Activated T-helper 9 cell treated with anti-CD3 and anti-CD28 coated beads, Interleukin-2, amount 50 U/mL, for 16 hours (primary cell): ENCODE measurements at places on chromosomes 4 and X.

DNA sequence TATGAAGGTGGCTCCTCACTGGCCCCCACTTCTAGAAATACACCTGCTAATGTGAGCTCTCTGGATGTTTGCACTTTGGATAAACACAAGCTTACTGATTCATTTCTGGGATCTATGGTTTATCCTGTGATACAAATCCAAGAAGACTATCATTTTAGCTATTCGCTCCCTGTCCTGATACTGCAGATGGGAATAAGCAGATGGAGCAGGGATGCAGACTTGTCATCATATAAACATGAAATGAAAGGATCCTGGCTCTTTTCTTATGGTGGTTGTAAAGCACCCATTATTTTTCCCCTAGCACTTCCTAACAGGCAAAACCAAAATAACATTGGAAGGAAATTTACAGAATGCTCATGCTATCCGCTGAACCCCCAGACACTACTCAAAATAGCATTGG lies 162.9 kb upstream of the NOCT start:
- no peak for DNase-seq

- DNase-seq: no peak
Observed at GRCh38 chrX:148825696-148826095, 325.3 kb downstream of the AFF2 start.

- DNase-seq: no peak
Observed at GRCh38 chr4:154078504-154079350, 289.8 kb upstream of the SFRP2 start.

- DNase-seq: no peak
Observed at GRCh38 chrX:104668550-104668949, 102.6 kb downstream of the IL1RAPL2 start.

GRCh38 chr4:91448668-91449330 lies 855.0 kb upstream of the GRID2 start:
- no peak for DNase-seq

GRCh38 chrX:105753411-105753810 lies 68.9 kb upstream of the NRK start:
- no peak for DNase-seq

GRCh38 chr4:72073816-72074215 lies 42.0 kb downstream of the NPFFR2 start:
- DNase-seq: no peak

- DNase-seq: no peak
Observed at GRCh38 chr4:151325111-151325948, at the start of gene SH3D19. SH3D19 (minus strand) TSS chr4:151325605; CDS start chr4:151325352, 253 bp downstream.

- DNase-seq: no peak
Observed at GRCh38 chr4:52015366-52015765, 4.8 kb downstream of the LRRC66 start.

DNA sequence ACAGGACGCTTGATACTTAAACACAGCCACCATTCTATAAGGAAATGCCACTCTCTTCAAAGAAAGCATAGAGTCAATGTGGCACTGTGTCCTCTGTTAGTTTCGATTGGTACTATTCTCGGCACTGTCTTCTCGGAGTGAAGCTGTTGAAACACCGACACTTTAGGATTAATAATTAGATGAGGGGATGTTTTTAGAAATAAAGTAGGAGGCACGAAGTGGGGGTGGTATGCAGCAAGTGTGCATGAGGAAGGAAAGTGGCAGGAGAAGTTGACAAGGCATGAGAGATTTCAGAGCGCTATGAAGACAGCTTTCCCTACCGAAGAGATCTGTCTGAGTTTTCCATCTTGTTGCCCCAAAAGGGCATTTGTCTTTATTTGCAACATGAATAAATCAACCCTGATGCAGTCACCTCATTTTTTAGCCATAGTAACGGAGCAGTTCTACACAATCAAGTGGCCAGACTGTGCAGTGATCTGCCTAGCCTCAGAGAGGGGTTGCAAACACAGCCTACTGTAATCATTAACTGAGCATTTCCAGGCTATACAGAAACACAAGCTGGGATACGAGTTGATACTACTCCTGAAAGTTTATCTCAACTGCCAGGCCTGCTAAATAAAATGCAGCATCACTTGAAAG lies 8.3 kb downstream of the GPRIN3 start:
- DNase-seq: no peak

- DNase-seq: no peak
Observed at GRCh38 chr4:152618971-152619370, 60.8 kb downstream of the TMEM154 start.

- DNase-seq: no peak
Observed at GRCh38 chr4:6813725-6814124, 31.2 kb downstream of the KIAA0232 start.

DNA sequence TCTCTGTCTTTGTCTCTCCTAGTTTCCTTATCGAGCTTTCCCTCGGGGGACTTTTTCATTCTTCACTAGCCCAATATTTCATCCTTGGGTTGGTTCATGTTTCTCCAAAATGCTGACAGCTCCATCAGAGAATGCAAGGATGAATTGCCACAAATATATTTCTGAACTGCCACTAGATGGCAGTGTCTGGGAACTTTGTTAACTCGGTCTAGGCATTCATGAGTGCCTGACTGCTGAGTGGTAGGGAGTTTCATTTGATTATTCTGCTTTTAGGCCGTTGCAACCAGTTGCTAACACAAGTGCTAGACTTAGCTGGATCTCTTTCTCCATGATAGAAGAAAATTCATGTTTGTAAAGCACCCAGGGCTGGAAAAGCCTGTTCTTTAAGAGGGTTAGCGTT lies 73.5 kb upstream of the RAP2C start:
- DNase-seq: no peak

DNA sequence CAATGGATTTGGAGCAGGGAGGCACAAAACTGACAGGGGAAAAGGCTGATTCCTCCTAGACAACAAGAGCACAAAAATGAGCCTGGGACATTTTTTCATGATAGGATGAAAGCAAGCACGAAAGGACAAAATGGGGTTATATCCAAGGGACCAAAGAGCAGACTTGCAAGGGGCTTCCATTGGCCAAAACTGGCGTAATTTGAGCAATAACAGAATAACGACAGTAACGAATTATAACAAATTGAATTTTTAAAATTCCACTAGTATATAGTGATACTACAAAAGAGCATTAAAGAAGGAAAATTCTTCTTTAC lies 10.3 kb downstream of the SPP1 start:
- no peak for DNase-seq

GRCh38 chr4:8528713-8529112 lies 51.5 kb upstream of the GPR78 start:
- DNase-seq: no peak

GRCh38 chr4:83535520-83536361 lies at the start of gene GPAT3:
GPAT3 (plus strand) TSS chr4:83536108; CDS start chr4:83536623, 515 bp downstream.
- DNase-seq: peak; percentile 62
